ENCODE measurements at places on chromosomes 16 and 17.

- no peak for DNase-seq
Measured at GRCh38 chr16:86288716-86289294, 221.5 kb upstream of the FOXF1 start.

GRCh38 chr17:72173499-72174116 is 52.8 kb downstream of the SOX9 start:
- DNase-seq, result no peak

- DNase-seq, result no peak
Measured at GRCh38 chr17:57068222-57068658, 16.8 kb upstream of the AKAP1 start.

- DNase-seq, result no peak
Measured at GRCh38 chr16:67104061-67104460, 5.7 kb upstream of the PHAF1 start.

DNA sequence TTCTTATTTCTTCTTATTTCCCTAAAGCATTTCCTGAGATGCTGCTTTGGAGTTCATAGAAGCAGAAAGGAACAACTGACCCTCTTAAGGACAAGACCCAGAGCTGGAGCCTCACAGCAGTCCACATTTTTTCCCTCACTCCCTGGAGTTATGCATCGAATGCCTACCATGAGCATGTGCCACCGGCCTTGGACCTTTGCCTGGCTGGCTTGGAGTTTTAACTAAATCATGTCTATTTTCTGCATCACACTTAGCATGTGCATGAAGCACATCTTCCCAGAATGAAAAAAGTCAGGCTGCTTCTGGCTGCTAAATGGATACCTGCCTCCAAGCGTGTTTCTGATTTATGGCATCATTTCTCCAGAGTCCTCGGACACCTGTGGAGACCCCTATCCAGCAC is 104.5 kb downstream of the SPACA3 start:
- no peak for DNase-seq

DNA sequence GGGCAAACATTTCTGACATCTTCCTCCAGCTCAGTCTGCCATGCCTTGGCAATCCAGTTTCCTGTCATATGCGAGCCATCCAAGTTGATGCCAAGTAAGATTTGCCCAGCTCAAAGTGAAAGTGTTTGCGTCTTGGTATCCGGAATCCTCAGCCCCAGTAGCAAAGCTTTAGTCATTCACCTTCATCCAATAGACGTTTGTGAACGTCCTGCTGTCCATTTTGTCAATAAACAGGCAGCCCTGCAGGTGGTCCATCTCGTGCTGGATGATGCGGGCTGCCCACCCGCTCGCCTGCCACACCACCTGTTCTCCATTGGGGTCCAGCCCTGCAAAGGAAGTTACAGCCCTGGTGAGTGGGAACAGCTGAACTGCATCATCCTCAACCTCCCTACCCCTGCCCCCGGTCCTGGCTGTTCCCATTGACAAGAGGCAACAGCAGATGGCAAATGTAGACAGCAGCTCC is 1.5 kb downstream of the PDF start:
- no peak for DNase-seq

GRCh38 chr16:1193825-1194581 is 31.1 kb downstream of the TPSG1 start:
- DNase-seq, result no peak

- DNase-seq, result no peak
Measured at GRCh38 chr16:12057266-12057665, 80.7 kb downstream of the SNX29 start.

DNA sequence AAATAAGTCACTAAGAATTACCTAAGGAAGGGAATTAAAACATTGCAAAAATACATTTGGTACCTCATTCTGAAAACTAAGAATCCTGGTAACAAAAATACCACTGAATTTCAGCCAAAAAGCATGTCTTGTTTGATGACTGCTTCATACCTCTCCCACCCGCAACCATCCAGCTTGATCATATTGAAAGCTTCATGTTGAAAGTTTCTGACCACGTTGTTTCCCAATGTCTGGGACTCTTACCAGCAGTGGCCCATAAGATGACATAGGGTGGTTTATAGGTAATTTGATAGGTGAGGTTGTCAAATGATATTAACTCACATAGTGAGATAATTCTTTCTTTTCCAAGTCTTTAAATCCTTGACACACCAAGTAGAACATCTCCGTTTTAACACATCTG is 139.3 kb downstream of the CDH11 start:
- no peak for DNase-seq

DNA sequence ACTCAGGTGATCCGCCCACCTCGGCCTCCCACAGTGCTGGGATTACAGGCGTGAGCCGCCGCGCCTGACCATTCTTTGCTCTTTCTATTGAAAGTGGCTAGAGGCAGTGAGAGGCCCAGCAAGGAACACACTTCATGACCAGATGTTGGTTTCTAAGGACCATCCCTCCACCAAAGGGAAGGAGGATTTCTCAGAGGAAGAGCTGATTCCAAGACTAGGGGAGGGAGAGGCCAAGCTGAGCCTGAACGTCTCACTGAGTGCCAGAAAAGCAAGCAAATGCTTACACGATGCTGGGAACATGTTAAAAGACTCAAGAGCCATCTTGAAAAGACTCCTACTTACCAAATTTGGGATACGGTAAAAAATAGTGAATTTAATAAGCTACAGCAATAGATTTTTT is 79.2 kb downstream of the MRM3 start:
- DNase-seq, result no peak

GRCh38 chr17:40283662-40284061 is 4.0 kb upstream of the CDC6 start:
- no peak for DNase-seq

DNA sequence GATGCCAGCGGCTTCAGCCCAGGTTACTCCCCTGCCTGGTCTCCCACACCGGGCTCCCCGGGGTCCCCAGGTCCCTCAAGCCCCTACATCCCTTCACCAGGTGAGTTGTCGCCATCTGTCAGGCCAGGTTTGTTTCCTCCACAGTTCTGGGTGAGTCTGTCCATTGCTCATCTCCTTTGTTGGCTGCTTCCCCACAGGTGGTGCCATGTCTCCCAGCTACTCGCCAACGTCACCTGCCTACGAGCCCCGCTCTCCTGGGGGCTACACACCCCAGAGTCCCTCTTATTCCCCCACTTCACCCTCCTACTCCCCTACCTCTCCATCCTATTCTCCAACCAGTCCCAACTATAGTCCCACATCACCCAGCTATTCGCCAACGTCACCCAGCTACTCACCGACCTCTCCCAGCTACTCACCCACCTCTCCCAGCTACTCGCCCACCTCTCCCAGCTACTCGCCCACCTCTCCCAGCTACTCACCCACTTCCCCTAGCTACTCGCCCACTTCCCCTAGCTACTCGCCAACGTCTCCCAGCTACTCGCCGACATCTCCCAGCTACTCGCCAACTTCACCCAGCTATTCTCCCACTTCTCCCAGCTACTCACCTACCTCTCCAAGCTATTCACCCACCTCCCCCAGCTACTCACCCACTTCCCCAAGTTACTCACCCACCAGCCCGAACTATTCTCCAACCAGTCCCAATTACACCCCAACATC is 28.8 kb downstream of the POLR2A start:
- no peak for DNase-seq

DNA sequence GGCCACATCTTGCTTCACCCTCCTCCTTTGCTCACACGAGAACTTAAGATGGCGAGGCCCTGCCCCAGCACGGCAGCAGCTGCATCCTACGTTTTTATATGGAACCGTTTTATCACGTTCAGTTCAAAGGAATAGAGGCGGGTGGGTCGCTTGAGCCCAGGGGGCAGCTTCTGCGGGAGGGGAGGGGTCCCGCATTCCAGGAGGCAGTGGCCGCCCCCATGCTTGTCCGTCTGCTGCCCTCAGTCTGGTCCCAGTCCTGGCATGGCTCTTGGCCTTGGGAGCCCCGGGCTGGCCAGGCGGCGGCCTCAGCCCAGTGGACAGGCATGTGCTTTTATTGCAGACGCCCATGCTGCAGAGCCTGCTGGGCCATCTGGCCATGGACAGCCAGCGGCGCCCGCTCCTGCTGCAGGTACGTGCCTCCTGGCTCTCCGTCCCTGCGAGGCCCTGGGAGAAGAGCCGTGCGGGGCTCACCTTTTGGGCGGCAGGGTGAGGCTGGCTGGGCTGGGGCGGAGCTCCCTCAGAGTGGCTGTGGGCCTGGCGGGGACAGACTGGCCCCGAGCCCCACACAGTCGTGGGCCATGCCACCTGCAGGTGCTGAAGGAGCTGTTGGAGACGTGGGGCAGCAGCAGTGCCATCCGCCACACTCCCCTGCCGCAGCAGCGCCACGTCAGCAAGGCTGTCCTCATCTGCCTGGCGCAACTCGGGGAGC is 6.8 kb downstream of the TELO2 start:
- no peak for DNase-seq

DNA sequence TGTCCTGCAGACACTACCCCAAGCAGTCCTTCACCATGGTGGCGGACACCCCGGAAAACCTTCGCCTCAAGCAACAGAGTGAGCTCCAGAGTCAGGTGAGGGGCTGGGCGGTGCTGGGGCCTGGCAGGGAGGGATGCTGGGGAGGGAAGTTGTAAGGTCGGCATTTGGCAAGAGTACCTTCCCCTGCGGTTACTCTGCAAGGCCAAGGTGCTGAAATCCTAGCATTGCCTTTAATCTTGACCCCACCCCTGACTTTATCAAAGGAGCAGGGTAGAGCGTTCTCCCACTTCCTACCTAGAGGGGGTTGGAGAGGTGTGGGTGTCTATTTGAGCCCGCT is 20.5 kb downstream of the LASP1 start:
- DNase-seq, result no peak

GRCh38 chr17:67830440-67830839 is 5.1 kb downstream of the BPTF start:
- DNase-seq, result no peak

- DNase-seq, result no peak
Measured at GRCh38 chr17:38748892-38749222, 721 bp upstream of the PCGF2 start.

GRCh38 chr16:3503523-3503922 is 2.7 kb downstream of the CLUAP1 start:
- no peak for DNase-seq

GRCh38 chr17:59373882-59374495 is 42.5 kb downstream of the YPEL2 start:
- no peak for DNase-seq

Data from HFF-Myc (cell line).